Germinal center (tissue), 1 donor: ENCODE measurements at places on chromosomes 13 and 19.

GRCh38 chr19:55656988-55657747 is 2.3 kb downstream of the U2AF2 start:
- no peak for DNase-seq

GRCh38 chr13:96426167-96426566 is 336.3 kb downstream of the HS6ST3 start:
- no peak for DNase-seq

DNA sequence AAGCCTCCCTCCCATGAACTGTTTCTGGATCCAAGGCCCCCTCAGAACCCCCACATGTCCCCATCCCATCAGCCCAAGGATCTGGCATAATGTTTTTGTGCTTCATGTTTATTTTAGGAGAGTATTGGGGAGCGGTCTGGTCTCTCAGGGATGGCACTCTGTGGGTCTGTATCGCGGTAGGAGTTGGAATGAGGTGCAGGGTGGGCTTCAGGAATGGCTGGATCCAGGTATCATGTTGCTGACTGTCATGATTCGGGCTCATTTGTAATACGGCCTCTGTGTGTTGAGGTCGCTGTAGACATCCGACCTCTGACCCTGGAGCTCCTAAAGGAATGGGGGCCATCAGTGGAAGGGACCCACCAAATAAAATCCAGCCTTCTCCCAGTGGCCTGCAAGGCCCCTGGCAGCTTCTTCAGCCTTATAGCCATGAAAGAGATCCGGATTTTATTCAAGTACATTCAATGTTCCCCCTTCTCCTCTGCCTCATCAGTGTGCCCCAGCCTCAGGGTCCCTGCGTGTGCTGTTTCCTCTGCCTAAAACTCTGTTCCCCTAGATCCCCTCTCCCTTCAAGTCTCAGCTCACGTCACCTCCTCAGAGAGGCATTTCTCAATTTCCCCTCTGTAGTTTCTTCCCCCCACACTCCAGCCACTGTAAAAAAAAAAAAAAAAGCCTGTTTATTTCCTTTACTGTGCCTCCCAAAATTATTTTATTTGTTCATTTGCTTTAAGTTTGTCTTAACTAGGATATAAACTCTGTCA is 2.2 kb downstream of the HCST start:
- no peak for DNase-seq

DNA sequence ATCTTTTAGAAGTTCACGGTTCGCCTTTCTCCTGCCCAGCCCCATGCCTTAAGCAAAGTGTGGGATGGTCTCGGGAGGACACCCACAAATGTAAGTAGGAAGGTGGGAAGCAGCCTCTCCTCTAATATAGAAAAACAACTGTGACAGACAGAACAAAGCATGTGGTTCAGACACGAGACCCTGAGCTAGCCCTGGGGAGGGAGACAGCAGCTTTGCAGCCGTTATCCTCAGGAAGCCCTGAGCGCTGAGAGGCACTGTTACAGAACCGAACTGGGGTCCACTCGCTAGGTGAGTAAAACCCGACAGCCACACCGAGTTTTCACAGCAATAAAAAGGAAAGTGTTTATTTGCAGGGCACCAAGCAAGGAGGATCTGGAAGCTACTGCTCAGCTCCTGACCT is 210.6 kb downstream of the UQCRFS1 start:
- no peak for DNase-seq

DNA sequence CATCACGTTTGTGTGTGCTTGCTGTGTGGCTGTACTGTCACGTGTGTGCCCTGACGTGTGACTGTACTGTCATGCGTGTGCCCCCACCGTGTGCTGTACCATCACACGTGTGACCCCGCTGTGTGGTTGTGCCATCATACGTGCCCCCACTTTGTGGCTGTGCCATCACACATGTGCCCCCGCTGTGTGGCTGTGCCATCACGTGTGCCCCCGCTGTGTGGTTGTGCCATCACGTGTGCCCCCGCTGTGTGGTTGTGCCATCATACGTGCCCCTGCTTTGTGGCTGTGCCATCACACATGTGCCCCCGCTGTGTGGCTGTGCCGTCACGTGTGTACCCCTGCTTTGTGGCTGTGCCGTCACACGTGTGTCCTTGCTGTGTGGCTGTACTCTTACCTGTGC is 25.7 kb downstream of the TFDP1 start:
- no peak for DNase-seq

GRCh38 chr13:33213024-33213768 is 72.4 kb downstream of the STARD13 start:
- no peak for DNase-seq

- no peak for DNase-seq
These were observed 71.6 kb downstream of the HSPH1 start for GRCh38 chr13:31090096-31090495.

DNA sequence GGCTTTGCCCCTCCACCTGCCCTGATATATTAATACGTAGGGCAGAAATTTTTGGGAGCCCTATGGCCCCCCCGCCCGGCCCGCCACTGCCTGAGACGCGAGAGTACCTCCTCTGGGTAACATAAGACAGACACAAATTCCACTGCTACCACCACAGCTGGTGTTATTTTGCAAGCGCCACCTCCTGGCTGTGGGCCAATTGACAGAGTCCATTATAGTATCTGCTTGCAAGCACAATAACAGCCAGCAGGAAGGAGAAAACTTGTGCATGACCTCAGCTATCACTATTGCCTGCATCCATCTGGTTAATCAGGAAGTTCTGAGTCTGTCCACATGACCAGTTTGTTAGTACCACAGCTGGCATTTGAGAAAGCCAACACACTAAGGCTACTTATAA is 25.3 kb upstream of the OR10H2 start:
- no peak for DNase-seq

DNA sequence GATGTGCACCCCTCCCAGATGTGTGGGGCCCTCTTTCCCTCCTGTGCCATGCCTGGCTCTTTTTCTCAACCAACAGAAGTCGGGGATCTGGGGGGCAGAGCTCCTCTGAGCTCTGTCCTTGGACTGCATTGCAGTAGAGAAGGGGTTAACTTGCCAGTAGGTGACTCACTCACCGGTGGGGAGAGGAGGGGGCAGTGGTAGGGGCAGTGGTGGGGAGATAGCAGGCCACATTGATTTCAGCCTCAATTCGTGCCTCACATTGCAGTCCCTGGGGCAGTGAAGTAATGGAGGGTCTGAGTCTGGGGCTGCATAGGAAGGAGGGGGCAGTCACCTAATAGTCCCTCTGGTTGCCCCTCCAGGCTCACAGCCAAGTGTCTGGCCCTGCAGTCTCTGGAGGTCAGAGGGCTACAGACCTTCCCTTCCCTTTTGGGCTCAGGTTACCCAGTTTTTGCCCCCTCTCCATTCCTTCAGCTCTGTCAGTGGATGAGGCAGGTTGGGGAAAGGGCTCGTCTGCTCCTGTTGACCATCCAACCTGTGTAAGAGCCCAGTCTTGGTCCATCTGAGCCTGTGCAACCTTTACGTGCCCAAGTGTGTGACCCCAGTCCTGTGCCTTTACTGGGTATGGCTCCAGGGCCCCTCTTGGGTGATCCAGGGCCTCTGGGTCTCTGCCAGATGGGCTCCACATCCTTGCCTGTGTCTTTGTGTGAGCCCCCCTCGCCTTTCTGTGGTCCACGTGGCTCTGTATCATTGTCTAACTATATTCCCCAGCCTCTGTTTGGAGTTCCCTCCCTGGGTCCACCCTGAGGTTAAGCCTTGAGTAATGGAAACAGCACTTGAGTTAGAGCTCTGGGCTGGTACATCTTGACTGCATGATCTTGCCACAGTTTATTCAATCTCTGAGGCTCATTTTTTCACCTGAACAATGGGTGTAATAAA is 13.0 kb downstream of the CIC start:
- DNase-seq: no peak

GRCh38 chr19:46998445-46999125 is 21.1 kb upstream of the NPAS1 start:
- DNase-seq: no peak

- DNase-seq: no peak
These were observed 366.8 kb downstream of the SLITRK1 start for GRCh38 chr13:83515268-83516015.

DNA sequence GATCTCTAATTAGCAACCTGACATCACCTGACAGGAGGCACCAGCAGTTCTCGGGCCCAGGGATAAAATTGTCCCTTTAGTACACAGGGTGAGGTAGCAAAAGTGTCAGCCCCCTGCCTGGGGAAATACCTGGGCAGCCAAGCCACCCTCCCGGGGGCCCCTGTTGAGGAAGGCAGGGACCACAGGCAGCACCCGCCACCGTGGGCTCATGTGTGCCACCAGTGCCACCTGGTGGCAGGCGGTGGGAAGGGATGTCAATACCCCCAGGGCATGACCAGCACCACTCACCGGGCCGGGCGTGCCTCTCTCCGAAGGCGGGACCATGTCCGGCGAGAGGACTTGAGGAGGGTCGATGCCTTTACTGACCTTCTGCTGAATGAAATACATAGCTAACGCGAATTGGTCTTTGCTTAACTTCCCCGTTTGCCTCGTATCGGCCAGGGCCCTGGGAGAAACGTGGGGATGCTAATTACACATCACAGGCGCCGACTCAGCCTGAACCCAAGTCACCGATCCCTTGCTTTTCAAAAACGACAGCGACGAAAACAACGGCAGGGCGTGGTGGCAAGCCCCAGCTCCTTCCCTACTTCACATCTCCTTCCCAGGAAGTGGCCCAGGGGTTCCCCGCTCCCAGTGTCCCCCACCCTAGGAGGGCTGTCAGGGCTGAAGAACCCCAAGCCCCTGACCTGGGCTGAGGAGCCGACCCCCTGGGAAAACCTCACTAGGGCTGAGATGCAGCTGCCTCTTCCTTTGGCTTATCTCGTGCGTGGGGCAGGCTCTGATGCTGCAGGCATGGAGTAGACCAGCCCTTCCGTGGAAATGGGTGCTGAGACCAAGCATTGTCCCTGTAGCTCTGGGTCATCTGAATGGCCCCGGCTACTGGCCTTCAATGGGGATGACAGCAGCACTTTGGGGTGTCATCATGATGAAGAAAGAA is 53.8 kb downstream of the EPS15L1 start:
- peak; percentile 88 for DNase-seq

DNA sequence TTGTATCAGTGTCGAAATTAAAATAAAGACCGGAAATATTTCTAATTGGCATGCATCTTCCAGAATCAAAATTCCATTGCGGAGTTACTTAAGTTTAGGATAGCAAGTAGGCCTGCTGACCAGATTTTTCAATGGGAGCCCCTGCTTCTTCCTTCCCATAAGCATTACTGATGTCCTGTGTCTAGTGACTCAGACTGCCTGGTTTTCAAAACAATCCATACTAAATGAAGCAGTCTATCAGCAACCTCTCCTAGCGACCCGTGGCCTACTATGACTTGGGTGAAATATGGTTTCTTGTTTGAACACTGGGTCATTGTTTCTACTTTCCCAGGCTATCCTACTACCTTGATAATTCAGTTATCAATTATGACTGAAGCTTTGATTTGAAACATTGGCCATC is 571.6 kb downstream of the TBC1D4 start:
- no peak for DNase-seq

- DNase-seq: no peak
These were observed 10.6 kb downstream of the CALM3 start for GRCh38 chr19:46611776-46612175.

DNA sequence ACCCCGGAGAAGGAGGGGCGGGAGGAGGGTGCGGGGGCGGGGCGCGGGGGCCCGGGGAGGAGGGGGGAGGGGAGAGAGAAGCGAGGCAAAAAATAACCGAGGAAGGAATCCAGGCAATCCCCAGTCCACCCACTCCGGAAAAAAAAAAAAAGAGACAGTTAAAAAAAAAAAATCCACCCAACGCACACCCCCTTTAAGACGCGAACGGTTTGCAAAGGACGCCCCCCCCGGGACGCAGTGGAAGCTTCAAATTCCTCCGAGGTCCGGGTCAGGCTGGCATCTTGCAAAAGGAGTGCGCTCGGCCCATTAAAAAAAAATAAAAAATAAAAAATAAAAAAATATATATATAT is at the start of gene CACNA1A:
TSS of gene CACNA1A (minus strand) at position 9 of the 350 bp plus-strand sequence. CDS start 255 bp downstream, outside the sequence.
- DNase-seq: no peak

DNA sequence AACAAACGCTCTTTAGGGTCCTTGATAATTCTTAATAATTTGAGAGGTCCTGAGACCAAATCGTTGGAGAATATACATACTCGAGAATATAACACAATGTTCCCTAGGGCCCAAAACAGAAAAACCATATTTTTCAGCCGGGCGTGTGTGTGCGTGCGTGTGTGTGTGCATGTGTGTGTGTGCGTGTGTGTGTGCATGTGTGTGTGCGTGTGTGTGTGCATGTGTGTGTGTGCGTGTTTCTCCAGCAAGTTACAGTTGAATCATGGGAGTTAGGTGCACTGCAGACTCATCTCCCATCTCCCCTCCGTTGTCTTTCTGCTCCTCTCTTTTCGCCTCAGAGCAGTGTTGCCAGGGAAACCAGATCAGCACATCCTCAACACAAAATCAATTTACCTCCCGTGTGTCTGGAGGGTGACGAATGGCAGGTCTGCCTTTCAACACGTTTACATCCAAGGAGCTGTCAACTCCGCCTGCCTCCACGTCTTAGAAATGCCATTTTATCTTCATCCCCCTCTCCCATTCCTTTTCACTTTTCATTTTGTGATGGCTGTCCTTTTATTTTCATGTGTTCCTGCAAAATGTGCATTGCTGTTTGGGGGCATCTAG is 8.3 kb upstream of the PNMA8B start:
- no peak for DNase-seq

DNA sequence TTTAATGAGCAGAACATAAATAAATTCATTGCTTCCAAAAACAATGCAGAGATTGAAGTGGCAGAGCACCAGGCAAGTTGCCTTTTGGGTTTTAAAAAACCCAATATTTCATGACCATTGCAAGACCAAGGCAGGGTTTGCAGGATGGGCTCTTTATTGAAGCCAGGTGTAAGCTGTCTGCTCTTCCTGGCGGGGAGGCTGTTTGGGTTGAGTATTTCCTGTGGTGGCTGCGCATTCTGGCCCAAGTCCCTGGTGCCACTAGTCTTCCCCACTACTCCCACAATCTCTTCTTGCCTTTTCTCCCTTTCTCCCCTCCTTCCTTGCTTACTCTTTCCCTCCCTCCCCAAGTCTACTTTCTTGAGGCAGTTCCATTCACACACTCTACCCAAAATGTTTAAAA is 116.4 kb downstream of the AKAP11 start:
- no peak for DNase-seq

- DNase-seq: peak; percentile 10
These were observed 749 bp downstream of the ZNF264 start for GRCh38 chr19:57192077-57192420.

DNA sequence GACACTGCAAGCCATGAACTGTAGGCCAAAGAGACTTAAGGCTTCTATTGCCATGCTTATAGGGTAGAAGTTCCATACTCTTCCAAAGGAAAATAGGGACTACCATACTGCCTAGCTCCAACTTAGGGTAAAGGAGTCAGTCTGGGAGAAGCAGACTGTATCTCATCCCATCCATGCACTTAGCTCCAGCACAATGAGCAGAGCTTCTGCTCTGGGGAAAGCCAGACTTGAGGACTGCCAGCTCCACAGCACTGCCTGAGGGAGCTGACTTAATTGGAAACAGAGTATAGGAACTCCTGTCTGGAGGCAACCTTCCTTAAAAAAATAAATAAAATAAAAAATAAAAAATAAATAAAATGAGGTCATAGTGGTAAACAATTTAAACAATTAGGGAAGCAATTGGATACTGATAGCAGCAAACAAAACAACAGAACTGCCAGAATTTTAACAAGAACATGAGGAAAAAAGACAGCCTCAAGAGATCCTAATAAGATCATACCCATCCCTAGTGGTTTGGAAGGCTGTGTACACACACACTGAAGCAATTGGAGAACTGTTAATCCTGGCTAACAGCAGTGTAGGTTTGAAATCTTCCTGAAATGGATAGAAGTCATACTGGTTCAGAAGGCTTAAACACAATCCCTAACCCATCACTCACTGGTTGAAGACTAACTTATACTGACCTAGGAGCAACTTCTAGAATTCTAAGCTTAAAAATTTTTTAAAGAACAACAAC is 550.1 kb downstream of the TBC1D4 start:
- no peak for DNase-seq
